Pulmonary artery endothelial cell (primary cell): ENCODE measurements at places on chromosomes 1 and 21.

- DNase-seq = no peak
Measured at GRCh38 chr1:28883242-28883616, 31.1 kb upstream of the EPB41 start.

- no peak for DNase-seq
Measured at GRCh38 chr1:228390649-228391048, 16.0 kb downstream of the TRIM11 start.

GRCh38 chr1:1204998-1205768 lies 1.2 kb downstream of the TNFRSF18 start:
- no peak for DNase-seq

GRCh38 chr1:203512848-203513584 lies 19.1 kb downstream of the OPTC start:
- DNase-seq = peak; percentile 86
